Cardiac muscle cell (in vitro differentiated cells and primary cell): ENCODE measurements at places on chromosomes 2 and 18.

DNA sequence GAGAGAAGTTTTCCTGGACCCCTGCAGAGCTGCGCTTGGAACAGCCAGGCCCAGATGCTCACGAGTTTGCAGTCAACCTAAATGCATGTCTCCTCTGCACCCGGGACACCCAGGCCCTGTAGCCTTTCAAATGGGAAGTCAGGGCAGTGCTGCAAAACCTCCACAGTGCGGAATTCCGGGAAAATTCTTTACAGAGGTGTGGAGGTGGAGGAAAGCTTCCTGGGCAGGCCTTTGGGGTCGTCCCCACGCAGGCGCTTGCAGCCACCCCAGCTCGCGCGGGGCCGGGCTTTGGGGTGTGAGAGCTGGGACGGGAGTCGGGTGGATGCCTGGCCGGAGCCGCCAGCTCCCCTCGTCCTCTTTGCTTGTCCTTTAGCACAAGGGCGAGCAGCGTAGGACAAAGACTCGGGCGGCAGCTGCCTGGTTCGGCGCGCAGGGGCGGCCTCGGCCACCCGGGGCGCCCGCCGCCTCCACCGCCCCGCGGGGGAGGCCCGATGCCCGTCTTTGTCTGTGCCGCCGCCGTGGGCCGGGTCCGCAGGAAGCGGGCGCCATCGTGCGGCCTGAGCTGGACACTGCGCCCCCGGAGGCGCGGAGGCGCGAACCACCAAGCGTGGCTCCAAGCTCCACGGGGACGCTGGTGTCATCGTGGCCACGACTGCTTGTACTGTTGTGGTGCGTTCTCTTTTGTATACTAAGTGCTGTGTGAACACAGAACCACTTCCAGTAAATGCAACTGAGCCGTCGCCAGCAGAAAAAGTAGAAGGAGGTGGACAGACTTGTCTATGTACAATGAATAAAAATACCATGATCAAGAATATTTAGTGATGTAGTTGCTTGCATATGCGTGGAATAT is 28.2 kb upstream of the BCL11A start:
- DNase-seq: peak; percentile 80

DNA sequence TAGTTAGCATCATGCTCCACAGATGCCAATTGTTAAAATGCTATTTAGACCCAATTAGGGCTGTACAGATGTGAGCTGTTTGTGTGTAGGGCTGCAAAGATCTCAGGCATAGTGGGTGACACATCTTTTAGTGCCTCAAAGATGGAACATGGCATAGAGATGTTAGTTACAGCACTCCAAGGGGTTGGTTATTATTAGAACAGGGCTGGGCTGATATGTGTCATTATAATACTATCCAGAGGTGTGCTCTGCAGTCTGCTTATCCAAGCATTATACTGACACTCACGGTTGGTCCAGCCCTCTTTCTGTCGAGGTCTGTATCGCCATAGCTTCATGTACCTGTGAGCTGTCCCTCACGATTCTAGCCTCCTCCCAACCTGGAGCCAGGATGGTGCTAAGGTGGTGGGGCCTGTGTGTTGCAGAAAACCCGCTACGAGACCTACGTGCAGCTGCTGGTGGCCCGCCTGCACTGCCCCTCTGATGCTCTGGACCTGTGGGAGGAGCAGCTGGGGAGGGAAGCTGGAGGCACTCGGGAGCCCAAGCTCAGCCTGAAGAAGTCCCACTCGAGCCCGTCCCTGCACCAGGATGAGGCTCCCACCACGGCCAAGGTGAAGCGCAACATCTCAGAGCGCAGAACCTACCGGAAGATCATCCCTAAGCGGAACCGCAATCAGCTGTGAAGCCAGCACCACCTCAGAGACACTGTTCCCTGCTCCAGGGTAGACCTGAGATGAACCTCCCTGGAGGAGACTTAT is 27.1 kb downstream of the PSD4 start:
- DNase-seq: no peak

DNA sequence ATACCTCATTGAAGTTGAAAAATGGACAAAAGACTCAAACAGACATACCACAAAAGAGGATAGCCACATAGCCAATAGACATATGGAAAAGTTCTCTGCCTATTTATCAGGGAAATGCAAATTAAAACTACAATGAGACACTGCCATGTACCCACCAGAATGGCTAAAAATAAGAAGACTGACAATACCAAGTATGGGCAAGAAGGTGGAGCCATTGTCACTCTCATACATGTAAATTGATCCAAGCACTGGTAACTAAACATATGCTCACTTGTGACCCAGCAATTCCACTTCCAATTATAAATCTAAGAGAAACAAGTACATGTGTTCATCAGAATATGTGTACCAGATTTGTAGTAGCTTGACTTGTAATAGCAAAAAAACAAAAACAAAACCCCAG is 4.6 kb downstream of the LOXHD1 start:
- DNase-seq: no peak

- DNase-seq: peak; percentile 62
Measured at GRCh38 chr18:35861367-35862118, 110.9 kb upstream of the RMP24 start.

GRCh38 chr2:156464106-156464505 is 27.9 kb downstream of the GPD2 start:
- no peak for DNase-seq
